Glutamatergic neuron (in vitro differentiated cells): ENCODE measurements at places on chromosomes 5 and 9.

GRCh38 chr9:91038483-91039124 lies 237.0 kb downstream of the SYK start:
- DNase-seq, result no peak

- DNase-seq, result no peak
Measured at GRCh38 chr5:125310749-125311148, 564.3 kb upstream of the ZNF608 start.

DNA sequence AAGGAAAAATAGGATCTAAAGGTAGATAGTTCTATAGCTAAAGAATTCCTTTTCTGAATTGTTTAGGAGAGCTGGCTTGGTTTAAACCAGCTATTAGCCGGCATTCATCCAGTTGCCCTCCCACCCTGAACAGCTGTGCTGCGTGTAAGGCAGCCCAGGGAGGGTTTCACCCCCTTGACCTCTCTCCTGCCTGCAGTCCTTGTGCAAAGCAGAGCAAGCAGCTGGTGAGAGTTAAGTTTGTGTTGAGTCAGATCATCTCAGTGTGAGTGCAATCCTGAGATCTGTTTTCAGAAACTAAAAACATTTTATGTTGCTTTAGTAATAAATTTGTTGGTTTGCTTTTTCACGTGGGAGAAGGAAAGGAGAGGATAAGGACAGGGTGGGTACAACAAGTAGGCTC lies 13.0 kb downstream of the SLC25A25 start:
- no peak for DNase-seq

- no peak for DNase-seq
Measured at GRCh38 chr9:95457769-95458168, 59.0 kb downstream of the PTCH1 start.

DNA sequence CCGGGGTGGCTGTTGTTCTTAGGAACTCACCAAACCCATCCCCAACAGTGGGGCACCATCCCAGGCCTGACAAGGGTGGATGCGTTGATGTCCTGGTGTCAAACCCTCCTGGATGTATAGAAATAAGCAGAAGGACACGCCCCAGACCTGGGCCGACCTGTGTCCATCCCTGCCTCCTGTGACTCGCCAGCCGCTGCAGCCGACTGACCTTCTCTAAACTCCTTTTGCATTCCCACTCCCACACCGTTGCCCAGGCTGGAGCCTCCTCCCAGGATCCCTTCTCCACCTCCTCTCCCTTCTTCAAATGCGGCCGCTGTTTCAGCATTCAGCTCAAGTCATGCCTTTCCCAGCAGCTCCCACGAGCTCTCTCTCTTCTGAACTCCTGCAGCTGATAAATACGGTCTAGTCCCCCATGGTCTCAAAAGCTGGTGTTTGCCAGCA lies 213.2 kb upstream of the IER5L start:
- DNase-seq, result no peak

DNA sequence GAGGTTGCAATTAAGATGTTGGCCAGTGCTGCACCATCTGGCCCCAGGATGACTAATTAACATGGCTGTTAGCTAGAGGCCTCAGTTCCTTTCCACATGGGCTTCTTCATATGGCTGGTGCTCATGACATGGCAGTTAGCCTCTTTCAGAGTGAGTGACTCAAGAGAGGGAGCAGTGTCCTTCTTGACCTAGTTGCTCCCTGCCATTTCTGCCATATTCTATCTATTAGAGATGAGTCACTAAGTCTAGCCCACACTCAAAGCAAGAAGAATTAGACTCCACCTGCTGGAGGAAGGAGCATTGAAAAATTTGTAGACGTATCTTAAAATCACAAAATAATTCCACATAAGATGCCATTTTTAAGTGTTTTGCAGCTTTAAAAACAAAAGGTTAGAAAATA lies 651.2 kb upstream of the CCNG1 start:
- DNase-seq, result peak; percentile 16

GRCh38 chr5:141492168-141492885 lies 3.4 kb downstream of the PCDHGC5 start:
- DNase-seq, result no peak

GRCh38 chr9:30925126-30925525 lies 1459.3 kb upstream of the ACO1 start:
- no peak for DNase-seq

DNA sequence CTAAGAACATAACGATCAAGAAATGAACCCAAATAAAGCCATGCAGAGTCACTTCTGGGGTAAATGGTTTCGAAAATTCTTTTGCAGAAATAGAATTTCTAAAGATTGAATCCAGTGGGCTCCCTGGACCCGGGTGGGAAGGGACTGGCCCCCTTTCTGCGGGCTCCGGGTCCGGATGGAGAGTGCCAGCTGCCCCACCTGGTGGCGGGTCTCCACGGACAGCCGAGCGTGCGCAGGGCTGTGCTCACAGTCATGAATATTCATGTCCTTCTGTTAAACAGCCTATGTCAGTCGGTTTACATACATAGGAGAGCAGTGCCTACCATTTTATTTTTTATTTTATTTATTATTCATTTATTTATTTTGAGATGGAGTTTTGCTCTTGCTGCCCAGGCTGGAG lies 4.7 kb upstream of the PPP1R26 start:
- peak; percentile 83 for DNase-seq

GRCh38 chr5:2746561-2747032 lies 4.9 kb downstream of the IRX2 start:
- no peak for DNase-seq

GRCh38 chr9:3569529-3569928 lies 43.7 kb upstream of the RFX3 start:
- no peak for DNase-seq

- no peak for DNase-seq
Measured at GRCh38 chr5:128574041-128574440, 36.0 kb upstream of the FBN2 start.

- no peak for DNase-seq
Measured at GRCh38 chr5:34790069-34790468, 48.9 kb upstream of the TTC23L start.

GRCh38 chr5:87002485-87002884 lies 265.2 kb upstream of the RASA1 start:
- DNase-seq, result no peak

- DNase-seq, result peak; percentile 27
Measured at GRCh38 chr9:113998525-113999255, 79.4 kb downstream of the AMBP start.

DNA sequence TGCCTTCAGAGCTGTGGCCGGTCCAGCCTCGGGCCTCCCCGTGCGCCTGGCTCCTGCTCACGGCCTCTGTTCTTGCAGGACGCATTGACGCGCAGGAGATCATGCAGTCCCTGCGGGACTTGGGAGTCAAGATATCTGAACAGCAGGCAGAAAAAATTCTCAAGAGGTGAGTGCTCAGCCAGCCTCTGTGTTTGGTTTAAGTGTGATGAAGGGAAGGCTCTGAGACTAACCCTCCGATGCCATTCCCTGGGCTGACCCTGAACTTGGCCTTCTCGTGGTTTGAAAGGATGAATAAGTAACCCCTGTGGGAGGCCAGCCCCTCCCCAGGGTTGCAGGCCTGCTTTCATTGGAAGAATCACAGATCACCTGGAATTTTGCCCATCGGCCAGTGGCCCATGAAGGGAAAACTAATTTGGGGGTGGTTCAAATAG lies 26.3 kb downstream of the PTGES2 start:
- DNase-seq, result no peak
